Activated T-cell treated with anti-CD3 and anti-CD28 coated beads, Interleukin-2, amount 50 U/mL, for 24 hours (primary cell): ENCODE measurements at places on chromosomes 3 and 15.

GRCh38 chr3:50268703-50269451, at the start of gene SEMA3B:
Gene SEMA3B, plus strand, starts transcription at chr3:50269147. Its CDS starts 94 bp downstream, at chr3:50269241.
- no peak for DNase-seq

DNA sequence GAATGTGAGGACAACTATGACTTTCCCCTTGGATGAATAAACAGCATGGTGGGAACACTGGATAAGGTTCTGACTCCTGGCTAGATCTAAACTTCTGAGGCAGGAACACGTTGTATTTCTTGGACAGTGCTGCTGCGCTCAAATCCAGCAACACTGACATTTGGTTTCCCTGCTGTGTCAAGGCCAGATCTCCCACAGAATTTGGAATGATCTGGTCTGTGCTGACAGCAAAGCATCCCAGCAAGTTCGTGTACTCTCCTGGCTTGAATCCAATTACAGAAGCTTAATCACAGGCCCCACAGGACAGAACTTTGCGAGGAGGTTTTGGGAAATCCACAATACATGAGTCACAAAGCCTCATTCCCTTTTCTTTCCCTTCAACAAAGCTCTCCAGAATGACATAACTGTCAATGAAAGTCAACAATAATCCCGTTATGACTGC, 92.5 kb downstream of the ADAMTS9 start:
- no peak for DNase-seq

DNA sequence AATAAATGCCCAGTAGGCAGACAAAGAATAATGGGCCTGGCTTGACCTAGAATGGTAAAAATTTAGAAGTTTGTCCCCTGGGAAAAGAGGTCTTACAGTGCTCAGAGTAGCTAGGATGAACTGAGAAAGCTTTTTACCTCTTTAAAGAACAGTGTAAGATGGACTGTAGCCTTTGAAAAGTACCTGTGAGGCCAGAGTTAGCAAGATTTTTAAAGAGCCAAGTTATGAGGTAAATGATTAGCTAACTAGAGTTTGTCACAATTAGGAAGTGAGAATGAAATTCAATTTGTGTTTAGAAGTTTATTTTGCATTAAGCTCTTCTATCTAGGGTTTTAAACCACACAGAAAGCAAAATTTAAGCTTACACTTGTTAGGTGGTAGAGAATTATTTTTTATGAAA, 480.9 kb downstream of the ZIC1 start:
- DNase-seq = no peak

DNA sequence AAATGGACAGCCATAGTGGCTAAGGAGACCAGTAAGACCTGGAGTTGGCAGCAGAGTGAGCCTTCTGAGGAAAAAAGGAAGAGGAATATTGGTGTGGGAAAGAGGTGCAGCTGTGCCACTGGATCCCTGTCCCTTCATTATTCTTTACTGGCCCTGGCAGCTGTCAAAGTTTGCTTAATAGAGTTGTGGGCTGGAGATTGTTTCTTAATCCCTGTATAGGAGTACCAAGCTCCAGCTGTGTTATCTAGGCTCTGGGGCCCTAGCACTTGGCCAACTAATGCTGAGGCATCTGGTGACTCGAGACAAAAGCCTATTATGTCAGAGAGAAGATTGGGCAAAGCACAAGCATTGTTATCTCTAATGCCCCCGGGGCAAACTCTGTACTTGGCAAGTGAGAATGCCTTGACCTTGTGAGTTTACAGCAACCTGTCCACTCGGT, 61.4 kb downstream of the ZNF609 start:
- DNase-seq = no peak

DNA sequence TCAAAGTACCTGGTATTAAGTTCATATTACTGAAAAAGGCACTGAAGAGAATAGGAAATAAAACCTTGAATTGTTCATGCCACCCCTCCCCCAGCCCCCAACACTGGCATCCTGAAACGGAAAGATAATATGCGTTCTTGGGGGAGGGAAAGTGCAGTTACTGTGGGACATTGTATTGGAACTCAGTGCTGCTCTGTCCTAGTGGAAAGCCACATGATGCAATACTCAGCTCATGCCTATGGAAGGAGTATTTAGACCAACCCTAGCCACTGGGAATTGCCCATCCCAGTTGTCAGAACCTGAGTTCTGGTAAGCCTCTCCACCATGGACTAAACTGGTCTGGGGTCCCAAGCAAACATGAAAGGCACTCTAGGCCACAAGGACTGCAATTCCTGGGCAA, 680.8 kb upstream of the BCHE start:
- DNase-seq = no peak

- DNase-seq = no peak
Observed at GRCh38 chr15:71329041-71329440, 213.8 kb downstream of the THSD4 start.

DNA sequence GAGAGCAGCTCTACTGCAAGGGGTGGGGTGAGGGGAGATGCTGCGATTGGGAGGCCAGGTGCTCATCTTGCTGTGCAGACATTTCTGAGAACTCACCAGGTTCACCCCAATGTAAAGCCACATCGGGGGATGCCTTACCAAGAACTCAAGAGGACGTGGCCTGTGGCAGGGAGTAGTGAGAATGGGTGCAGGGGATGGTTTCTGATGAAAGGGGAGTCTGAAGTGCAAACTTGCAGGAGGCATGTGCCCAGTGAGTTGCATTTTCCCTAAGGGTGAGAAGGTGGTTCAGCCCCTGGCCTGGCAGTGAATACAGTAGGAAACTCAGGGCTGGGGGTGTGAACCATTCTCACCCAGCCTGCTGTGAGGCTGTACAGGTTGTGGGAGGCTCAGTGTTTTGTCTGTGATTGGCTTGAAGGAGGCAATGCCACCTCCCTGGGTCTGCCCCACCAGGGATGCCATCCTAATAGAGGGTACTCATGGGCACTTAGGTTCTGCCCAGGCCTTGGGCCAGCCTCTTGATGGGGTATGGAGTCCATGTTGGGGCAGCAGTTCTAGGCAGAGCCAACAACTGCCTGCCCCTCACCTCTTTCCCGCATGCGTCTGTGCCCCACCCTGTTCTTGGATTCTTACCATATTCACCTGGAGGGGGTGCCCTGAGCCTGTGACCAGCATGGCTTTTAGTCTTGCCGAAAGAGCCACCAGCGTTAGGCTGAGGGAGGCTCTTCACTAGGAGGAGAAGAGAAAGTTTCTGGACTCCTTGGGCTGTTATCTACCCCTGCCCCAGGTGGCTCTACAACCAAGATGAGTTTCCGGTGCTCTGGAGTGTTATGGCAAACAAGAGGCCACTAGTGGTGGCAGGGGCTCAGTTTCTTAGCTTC, 4.5 kb downstream of the HEMK1 start:
- DNase-seq = peak; percentile 83

GRCh38 chr3:13316603-13317002, 103.5 kb downstream of the NUP210 start:
- DNase-seq = no peak

- no peak for DNase-seq
Observed at GRCh38 chr3:153958635-153959595, 162.3 kb upstream of the ARHGEF26 start.

GRCh38 chr3:159001711-159002110, 199.9 kb downstream of the MFSD1 start:
- DNase-seq = no peak

DNA sequence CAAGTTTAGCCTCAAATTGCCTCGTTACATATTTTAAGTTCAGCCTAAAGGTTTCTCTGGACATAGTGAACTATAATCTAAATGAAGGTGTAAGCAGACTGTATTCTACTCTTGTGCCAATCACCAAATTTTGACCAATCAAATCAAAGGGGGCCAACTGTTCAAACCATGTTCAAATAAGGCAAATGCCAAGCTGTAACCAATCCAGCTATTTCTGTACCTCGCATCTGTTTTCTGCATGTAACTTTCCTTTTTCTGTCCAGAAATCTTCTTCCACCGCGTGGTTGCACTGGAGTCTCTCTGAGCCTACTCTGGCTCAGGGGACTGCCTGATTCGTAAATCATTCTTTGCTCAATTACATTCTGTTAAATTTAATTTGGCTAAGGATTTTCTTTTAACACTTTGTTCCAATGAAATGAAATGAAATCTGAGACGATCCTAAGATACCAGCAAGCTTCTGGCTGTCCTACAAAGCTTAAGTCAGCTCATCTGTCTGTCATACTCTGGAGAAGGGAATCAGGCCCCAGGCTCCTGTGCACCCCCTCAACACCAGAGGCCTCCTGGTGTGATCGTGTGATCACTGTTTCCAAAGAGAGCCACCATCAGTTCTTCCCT, 53.2 kb upstream of the ZNF148 start:
- no peak for DNase-seq

- no peak for DNase-seq
Observed at GRCh38 chr3:115022199-115022598, 124.9 kb downstream of the ZBTB20 start.

GRCh38 chr3:143241481-143241951, 121.9 kb downstream of the CHST2 start:
- no peak for DNase-seq

- peak; percentile 63 for DNase-seq
Observed at GRCh38 chr3:33787328-33788009, 11.0 kb upstream of the PDCD6IP start.

DNA sequence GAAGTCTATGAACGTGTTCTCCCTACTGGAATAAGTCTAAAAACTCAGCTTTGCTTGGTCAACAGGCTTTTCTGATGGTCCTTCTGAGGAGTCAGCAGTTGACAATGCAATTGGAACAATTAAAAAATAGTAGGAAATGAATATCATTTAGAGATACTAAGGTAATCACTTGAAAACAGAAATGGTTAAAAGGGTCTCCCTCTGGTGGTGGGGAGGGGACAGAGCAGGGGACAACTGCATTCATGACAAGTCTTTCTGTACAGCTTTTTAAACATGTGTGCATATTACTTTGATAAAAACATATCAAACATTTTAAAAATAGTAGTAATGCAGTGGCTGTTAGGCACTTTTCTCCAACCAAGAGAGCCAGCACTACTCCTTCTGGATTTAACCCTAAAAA, 119.9 kb upstream of the FHIT start:
- DNase-seq = no peak

GRCh38 chr3:79361748-79362378, 405.9 kb downstream of the ROBO1 start:
- no peak for DNase-seq

GRCh38 chr3:68986496-68987208, 26.8 kb downstream of the EOGT start:
- no peak for DNase-seq

- DNase-seq = no peak
Observed at GRCh38 chr3:156492801-156493261, 62.1 kb downstream of the SSR3 start.

DNA sequence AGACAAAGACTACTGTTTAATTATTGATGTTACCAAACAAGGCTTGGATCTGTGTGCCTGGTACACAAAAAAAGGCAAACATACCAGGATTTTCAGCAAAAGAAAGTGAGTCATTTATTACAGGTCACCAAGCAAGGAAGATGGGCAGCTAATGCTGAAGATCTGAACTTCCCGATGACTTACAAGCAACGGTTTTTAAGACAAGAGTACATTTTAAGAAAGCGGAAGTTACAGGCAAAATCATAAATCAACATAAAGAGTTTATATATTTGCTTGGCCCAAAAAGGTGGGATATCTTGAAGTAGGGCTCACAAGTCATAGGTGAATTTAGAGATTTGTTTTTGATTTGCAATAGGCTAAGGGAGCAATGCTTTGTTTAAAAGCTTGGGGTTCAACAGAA, 125.4 kb upstream of the SPATA16 start:
- DNase-seq = no peak

GRCh38 chr15:66498501-66499386, 1.2 kb upstream of the SNAPC5 start:
- no peak for DNase-seq

DNA sequence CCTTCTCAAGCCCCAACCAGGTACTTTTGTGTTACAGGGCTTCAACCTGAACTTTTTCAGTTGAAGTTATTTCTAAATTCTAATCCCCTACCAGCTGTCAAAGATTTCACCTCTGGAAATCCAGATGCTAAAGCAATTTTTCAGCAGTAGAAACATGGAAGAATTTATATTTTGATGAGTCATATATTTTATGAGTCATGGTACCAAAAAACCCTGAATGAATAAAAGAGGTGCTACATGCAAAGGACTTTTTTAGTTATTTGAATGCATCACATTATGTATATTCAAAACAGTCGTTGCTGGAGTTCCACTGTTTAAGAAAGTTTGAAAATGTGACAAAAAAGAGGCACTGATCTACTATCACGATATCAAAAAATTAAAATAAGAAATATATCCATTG, 96.0 kb upstream of the ZNF385D start:
- no peak for DNase-seq

DNA sequence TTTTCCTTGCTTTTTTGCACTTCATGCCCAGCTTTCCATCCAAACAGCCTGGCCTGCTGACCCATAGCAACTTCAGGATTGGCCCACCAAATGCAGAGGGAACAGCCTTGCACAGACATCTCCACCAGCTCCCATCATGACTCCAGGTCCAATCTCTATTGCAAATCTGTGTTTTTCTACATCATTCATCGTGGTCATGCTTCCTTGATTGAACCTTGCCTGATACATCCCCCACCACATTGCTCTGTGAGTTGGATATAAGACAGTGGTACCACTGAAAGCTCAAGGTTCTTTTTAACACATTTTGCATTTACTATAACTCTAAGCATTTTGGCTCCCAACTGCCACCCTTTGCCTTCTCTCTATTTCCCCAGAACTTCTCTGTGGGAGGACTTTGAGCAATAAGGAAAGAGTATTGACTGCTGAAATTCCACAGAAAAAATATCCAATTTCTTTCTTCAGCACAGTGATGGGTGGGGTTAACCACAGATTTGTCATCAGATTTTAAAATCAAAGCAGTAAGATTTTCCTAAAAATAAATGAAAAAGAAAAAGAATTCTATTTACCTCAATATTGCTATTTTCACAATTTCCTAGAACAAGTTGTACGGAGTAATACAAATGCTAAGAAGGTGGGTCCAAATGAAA, 114.6 kb upstream of the GALNT15 start:
- no peak for DNase-seq

- DNase-seq = no peak
Observed at GRCh38 chr15:90905306-90906180, 2.4 kb downstream of the MAN2A2 start.

DNA sequence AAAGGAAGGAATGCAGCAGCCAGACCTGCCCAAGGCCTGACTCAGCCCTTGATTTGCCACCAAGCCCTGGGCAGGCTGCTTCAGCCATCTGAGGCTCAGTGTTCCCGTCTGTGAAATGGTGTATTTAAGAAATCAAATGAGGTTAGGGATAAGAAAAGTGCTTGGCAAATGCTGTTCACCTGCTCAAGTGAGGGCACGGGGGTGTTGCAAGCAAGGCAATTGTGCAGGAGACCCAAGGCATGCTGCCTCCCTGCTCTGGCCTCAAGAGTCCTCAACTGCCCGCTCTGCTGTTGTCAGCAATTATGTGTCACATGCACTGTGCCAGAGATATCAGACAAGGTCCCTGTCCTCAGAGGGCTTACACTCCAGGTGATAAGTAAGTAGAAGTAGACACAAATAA, 101.8 kb downstream of the TPRA1 start:
- peak; percentile 21 for DNase-seq
